ENCODE measurements at places on chromosomes 1 and 21.

DNA sequence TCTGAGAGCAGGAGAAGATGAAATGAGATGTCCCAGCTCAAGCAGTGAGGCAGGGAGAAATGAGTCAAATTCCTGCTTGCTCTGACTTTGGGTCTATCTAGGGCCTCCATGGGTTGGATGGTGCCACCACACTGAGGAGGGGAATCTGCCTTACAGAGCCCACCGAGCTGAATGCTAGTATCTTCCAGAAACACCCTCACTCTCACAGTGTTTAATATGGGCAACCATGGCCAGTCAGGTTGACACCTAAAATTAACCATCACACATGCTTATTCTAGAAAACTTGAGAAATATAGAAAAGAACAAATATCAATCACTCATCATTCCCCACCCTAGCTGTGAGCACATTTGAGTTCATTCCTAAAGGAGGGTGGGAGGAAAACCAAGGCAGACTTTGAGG lies 29.4 kb upstream of the FHAD1 start:
- no peak for DNase-seq

- no peak for DNase-seq
Observed at GRCh38 chr1:107184888-107185287, 44.0 kb downstream of the NTNG1 start.

GRCh38 chr1:97254731-97255463 lies 533.3 kb downstream of the PTBP2 start:
- no peak for DNase-seq

GRCh38 chr1:178011864-178012503 lies 42.1 kb upstream of the SEC16B start:
- no peak for DNase-seq

- no peak for DNase-seq
Observed at GRCh38 chr1:226309398-226310244, 657 bp upstream of the LIN9 start.

DNA sequence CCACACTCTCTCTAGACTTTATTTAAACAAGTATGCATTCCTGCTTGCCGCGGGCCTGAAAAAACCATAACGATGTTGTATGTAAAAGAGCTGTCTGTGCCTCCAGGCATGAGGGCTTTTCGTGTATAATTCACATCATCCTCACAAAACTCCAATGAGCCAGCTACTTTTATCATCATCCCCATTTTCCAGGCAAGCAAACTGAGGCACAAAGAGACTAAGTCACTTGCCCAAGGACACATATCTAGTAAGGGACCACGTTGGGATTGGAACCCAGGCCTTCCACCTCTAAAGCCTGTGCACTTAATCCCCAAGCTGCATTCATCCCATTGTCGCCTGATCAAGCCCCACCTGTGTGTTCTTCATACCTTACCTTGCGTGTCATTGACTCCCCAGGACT lies 226.9 kb downstream of the KAZN start:
- no peak for DNase-seq

- no peak for DNase-seq
Observed at GRCh38 chr21:42544544-42544943, 30.9 kb downstream of the SLC37A1 start.

- DNase-seq = no peak
Observed at GRCh38 chr1:85584264-85584781, 3.8 kb downstream of the CCN1 start.

DNA sequence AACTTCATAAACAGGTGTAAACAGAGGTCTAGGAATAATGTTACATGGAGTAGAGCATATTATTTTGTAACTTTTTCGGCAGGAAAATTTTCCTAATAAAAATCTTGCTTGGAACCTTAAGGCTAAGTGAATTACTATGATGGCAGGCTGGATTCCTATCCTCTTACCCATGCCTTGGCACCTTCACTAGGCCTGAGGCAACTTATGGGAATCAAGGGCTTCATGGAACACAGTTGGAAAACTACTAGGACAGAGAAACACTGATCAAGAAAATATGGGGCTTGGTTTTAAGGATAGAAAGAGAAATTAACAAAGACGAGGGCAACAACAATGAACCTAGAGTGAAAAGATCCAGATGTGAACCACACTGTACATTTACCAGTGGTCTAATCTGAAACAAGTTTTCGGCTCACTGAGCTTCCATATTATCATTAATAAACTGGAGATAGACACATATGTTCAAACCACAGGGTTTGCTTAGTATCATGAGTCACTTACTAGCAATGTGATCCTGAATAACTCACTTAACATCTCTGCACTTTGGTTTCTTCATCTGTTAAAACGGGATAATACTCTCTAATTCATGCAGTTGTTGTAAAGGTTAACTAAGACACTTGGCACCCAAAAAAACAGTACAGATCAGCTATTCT lies 68.5 kb downstream of the GPATCH2 start:
- DNase-seq = no peak

DNA sequence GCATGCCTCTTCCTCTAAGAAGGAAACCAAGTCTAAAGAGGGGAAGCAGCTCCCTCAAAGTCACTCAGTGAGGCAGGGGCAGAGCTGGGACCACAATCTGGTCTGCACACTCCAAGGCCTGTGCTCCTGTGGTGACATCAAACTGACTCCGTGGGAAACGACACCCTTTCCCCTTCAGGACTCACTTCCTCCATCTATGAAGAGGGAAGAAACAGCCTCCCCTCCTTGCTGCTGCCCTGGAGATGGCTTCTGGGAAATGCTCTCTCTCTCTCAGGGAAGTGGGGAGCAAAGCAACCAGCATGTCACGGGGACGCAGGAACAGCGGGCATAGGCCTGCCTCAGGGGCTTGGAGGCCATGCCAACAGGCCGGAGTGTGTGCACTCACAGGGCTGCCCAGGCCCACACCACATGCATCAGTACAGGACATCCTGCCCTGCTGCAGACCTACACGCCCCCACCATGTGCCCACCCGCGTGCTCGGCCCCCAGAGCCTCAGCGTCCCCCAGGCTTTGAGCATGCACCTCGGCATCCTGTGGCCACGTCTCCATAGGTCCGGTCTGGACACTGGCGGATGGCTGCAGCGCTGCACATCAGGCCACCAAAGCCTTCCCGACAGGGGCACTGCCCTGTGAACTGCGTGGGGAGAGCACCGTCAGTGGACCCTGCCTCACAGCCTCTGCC lies 25.7 kb downstream of the LAMB3 start:
- DNase-seq = no peak

GRCh38 chr1:108646648-108647269 lies 14.1 kb downstream of the HENMT1 start:
- peak; percentile 62 for DNase-seq

GRCh38 chr1:112046630-112047029 lies 57.2 kb upstream of the KCND3 start:
- no peak for DNase-seq

GRCh38 chr1:195733826-195734225 lies 874.4 kb downstream of the KCNT2 start:
- no peak for DNase-seq
